Mucosa of descending colon (tissue), 3 donors: ENCODE measurements at places on chromosomes 5 and 9. TPM values are rescaled to one million over a fixed set of nuclear protein-coding genes. Genes with fewer than 3 reads are reported as not detected.
A peak's percentile ranks its signal among the peaks of the same experiment; 100 is the strongest.

- no peak for DNase-seq
Observed at GRCh38 chr5:141889282-141889871, 11.2 kb upstream of the PCDH1 start.

DNA sequence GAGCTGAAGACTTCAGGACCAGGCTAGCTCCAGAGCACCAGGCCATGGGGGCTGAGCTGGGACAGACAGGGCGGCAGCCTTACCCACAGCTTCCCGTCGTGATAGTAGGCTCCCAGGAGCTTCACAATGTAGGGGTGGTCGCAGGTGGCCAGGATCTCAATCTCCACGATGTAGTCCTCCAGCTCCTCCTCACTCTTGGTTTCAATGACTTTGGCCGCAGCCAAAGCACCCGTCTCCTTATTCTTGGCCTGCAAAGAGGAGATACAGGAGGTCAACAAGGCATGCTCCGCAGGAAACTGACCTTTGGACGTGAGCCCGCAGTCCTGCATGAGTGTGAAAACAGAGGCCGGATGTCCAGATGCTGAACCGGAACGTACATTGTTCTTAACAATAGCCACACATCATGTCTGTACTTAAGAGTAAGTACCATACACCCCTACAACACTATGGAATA, 31.5 kb downstream of the STK10 start:
- no peak for DNase-seq

OSMR gene
- total RNA-seq = 13.0 TPM

- no peak for DNase-seq
Observed at GRCh38 chr5:113606298-113607134, 93.0 kb downstream of the YTHDC2 start.

LURAP1L gene
- 31.0 TPM for total RNA-seq

DNA sequence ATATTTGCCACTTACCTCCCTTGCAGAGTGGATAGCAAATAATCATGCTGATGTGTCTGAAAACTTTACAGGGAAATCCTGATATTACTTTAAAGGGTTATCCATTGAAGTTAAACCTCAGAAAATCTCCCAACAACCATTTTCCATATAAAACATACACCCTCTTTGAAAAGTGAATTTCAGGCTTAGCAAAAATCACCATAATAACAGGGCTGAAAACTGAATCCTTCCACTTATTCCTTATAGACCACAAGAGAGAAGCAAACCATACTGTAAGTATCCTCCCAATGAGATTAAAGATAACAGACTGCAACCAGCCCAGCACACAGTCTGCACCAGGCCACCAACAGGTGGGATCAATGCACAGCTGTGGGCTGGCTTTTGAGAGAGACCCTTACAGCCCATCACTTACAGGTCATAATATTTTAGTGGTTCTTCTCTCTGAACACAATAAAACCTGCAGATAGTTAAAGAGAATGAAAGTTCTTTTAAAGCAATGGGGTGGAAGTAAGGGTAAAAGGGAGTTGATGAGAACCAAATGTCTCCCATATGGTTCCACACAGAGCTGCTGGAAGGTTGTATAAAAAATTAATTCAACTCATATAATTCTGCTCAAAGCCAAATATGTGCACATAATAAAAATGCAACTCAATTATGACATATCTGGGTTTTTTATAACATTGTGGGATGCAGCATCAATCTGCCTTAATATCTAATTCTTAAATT, 376.2 kb upstream of the GRAMD2B start:
- DNase-seq = no peak

GRCh38 chr9:94824913-94825610, 98.6 kb downstream of the AOPEP start:
- no peak for DNase-seq

DNA sequence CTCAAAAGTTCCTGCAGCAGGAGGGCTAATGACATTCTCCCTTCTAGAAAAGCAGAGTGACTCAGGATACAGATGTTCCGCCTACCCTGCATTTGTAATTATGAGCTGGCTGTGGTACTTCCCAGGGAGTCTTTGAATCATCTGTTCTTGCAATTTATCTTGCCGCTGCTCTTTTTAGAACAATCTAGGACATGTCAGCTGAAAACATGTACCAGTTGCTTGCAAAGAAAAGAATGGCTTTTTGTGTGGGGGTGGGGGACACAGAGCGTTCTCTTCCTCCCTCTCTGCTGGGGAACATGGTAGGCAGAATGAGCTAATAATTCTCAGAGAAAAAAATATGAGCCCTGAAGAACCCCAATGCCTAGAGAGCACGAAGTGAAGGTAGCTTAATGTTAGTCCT, 51.7 kb upstream of the TUT7 start:
- no peak for DNase-seq

GRCh38 chr5:92177926-92178487, 794.9 kb upstream of the ARRDC3 start:
- no peak for DNase-seq

GRCh38 chr5:25662610-25663009, 1017.8 kb upstream of the CDH10 start:
- DNase-seq = no peak

DNA sequence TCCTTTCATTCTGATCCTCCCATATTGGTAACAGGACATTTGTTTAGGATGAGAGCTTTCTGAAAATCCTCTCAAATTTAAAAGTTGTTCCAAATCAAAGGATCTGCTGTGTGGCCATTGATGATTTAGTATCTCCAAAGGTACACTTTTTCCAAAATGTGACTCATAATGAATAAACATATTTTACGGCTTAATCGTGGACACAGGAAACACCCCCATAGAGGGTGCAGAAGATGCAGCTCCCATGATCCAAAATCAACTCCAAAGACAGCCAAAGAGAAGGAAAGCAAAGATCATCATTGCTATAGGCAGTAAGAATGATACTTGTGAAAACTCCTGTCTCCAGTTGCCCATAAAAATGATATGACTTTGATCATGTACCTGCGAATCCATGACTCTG, 239.7 kb downstream of the PIK3R1 start:
- DNase-seq = no peak

- no peak for DNase-seq
Observed at GRCh38 chr9:29176231-29176630, 1603.0 kb upstream of the C9orf72 start.

DNA sequence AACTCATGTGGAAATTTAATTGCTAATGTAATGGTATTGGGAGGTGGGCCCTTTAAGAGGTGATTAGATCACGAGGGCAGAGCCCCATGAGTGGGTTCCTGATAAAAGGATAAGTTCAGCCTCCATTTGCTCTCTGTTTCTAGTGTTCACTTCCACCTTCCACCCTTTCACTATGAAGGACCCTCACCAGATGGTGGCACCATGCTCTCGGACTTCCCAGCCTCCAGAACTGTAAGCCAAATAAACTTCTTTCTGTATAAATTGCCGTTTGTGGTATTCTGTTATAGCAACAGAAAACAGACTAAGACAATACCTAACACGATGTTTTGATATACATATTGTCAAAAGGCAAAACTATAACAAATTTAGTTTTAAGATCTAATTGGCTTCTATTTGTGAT, 166.2 kb downstream of the DEPDC1B start:
- no peak for DNase-seq

SLCO6A1 gene
- total RNA-seq = not detected

- no peak for DNase-seq
Observed at GRCh38 chr5:132268769-132269551, 11.5 kb downstream of the PDLIM4 start.

BARX1 gene
- 0.17 TPM for total RNA-seq

LCN2 gene
- total RNA-seq = 20.5 TPM

GRCh38 chr9:9112001-9112720, 1312.6 kb upstream of the DMAC1 start:
- DNase-seq = no peak

GRCh38 chr5:170631466-170632195, 127.8 kb downstream of the KCNIP1 start:
- DNase-seq = no peak

DNA sequence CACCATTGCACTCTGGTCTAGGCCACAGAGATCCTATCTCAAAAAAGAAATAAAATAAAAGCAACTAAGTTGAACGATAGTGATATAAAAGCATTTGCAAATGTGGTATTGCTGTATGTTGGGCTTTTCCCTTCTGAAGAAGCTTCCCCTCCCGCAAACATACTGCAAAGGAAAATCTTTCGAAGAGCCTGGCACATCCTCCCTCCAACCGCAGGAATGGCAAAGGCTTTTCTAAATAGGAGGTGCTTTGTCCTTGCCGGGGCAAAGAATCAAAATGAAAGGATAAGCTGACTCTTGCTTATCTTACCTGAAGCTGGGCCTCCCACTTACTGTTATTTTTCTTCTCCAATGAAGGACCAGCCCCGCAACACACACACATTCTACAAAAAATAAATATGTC, 45.8 kb downstream of the SERINC5 start:
- no peak for DNase-seq

DNA sequence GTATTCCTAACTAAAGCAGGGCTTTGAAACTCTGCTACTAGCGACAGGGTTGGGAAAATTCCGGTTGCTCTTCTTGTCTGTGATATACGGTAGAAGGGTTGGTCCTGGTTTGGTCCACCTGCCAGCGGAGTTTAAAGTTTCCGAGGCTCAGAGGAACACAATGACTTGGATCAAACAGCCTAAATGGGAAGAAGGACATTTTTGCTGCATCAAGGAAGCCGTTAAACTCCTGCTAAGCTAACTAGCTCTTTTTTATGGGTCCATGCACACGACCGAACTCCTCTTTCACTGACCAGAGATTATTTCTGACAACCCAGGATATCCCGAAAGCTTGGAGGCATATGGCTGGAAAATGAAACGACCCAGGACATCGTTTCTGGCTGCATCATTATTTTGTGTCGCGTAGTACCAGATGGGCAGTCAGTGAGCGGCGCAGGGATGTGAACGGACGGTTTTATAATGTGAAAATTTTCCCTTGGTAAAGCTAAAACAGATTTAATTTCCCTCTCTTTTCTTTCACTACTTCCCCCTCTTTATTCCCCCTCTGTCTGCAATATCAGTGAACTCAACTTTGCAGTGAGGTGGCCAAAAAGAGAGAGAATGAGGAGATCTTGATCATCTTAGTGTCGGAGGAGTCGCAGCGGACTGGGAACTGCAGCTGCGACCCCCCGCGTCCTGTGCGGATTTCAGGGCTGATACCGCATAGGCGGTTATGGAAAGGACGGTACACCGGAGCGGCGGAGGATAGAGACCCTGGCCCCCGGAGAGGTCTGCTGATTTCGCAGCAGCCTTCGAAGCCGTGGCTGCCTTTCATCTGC, at the start of gene LURAP1L:
Gene LURAP1L, plus strand, starts transcription at position 160 of the 818 bp plus-strand sequence. CDS start 696 bp downstream, outside the sequence.
- DNase-seq = no peak

- peak; percentile 66 for DNase-seq
Observed at GRCh38 chr9:86034863-86035734, 64.3 kb downstream of the GOLM1 start.

LHX6 gene
- total RNA-seq = 2.0 TPM

DNA sequence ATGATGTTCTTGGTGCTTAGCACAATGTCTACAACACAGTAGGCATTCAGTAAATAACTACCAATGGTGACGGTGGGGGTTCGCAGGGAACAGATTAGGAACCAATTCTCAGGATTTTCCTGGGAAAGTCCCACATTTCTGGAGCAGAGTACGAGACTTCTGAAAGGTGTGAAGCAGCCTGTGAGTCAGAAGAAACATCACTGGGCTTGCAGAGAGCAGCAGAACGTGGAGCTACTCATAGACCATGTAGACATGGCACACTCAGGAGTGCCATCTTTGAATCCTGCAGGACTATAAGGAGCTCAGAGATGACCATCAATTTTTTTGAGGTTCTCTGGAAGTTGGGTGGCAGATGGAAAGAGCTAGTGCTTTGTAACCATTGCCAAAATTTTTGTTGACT, 106.6 kb upstream of the ANKRD55 start:
- DNase-seq = no peak

GRCh38 chr5:37552770-37553719, 173.9 kb downstream of the WDR70 start:
- no peak for DNase-seq

DNA sequence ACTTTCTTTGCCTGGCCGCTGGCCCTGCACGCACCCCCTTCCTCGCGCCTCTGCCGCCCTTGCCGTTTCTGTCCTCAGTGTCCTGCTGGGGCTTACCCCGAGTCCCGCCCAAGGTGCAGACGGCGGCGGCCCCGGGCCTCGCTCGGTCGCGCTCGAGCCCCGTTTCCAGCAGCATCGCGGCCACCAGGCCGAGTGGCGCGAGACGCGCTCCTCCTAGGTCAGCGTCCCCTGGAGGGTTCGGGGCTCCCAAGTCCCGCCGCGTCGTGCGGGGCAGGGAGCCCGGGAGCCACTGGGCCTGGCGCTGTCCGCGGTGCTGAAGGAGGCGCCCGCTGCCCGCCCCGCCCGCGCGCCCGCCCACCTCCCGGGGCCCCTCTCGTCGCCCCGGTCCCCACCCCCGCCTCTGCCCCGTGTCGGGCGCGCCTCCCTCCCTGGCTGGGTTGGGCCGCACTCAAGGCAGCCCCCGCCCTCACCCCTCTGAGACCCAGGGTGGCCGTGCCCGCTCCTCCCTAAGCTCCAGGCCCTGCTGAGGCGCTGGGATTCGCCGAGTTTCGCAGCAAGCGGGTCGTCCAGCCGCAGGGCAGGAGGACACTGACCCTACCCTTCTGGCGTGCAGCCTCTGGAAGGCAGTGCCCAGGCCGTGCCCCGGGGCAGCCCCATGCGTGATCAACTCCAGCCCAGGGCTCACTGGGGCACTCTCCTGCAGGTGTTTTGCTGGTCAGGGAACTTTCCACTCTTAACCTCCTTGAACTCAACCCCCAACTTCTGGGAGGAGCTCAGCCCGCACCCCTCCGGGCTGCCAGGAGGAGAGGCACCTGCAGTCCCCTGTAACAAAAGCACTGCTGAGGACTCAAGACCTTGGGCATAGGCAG, at the start of gene LHX3:
Gene LHX3, minus strand, starts transcription at position 291 of the 869 bp plus-strand sequence. Its CDS starts 116 bp downstream, at position 175.
- no peak for DNase-seq

DNA sequence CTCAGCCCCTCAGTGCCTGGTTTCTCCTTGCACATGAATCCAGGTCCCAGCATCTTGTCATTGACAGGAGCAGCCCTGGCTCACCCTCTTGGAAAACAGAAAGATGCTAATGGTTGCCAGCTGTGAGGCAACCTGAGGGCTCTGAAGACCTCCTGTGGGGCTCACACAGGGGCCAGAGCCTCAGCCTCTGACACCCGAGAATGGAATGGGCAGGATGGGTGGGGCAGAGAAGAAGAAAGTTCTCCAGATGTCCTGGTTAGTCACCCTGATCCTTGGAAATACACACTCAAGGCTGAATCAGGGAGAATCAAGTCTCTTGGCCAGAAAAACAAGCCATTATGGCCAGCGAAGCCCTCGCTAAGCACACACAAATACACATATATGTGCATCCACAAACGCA, 32.3 kb upstream of the SPATA31E1 start:
- DNase-seq = no peak

DNA sequence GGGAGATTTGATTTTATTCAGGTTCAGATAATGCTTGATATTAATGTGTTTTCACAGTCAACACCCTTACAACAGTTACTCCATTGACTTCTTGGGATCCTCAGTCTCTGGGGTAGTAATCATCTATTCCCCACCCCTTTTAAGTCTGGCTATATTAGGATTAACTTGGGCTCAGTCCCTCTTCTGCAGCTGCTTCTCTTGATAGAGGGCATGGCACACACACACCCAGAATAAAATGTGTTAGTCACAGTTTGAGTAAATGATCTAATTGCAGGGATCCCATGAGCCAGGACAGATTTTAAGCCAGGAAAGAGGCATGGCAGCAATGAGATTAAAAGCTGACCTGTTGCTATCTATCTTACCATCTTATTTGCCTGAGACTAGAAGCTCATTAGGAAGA, 53.7 kb upstream of the VLDLR start:
- DNase-seq = no peak
